ENCODE measurements at places on chromosomes 6 and 20. TPM values are rescaled to one million over a fixed set of nuclear protein-coding genes. Genes with fewer than 3 reads are reported as not detected.
A peak's percentile ranks its signal among the peaks of the same experiment; 100 is the strongest.

The EPHA7 gene
- not detected for total RNA-seq

- peak; percentile 82 for DNase-seq
Observed at GRCh38 chr6:119148098-119148824, 69.8 kb upstream of the FAM184A start.

DNA sequence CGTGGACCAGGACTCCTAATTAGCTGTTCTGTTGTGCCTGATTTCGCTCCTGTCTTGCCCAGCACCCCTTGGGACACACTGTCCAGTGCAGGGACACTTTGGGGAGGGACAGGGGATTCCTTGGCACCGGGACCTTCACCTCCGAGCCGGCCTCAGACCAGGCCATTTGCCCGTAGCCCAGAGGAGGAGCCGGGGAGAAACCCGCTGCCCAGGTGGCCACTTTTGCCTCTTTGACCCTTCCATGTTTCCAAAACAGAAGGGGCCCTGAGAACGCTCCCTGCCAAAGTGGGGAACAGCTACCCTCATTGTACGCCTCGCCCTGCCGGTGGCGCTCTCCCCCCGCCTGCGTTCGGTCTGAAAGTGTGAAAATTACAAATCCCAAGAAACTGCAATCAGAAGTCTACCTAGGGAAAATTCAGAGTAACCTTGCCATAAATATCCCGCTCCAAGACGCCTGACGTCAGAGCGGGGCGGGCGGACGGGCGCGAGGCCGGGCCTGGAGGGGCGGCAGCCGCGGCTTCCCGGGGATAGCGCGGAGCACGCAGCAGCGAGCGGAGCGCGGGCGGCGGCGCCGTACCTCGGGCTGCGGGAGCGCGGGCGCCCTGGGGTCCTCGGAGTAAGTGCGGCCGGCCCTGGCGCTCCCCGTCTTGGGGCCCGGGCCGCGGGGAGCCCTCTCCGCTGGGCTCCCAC lies at the start of gene DAAM2:
Gene DAAM2, plus strand, starts transcription at position 527 of the 690 bp plus-strand sequence. CDS start 63,927 bp downstream, outside the sequence.
- peak; percentile 8 for DNase-seq

DNA sequence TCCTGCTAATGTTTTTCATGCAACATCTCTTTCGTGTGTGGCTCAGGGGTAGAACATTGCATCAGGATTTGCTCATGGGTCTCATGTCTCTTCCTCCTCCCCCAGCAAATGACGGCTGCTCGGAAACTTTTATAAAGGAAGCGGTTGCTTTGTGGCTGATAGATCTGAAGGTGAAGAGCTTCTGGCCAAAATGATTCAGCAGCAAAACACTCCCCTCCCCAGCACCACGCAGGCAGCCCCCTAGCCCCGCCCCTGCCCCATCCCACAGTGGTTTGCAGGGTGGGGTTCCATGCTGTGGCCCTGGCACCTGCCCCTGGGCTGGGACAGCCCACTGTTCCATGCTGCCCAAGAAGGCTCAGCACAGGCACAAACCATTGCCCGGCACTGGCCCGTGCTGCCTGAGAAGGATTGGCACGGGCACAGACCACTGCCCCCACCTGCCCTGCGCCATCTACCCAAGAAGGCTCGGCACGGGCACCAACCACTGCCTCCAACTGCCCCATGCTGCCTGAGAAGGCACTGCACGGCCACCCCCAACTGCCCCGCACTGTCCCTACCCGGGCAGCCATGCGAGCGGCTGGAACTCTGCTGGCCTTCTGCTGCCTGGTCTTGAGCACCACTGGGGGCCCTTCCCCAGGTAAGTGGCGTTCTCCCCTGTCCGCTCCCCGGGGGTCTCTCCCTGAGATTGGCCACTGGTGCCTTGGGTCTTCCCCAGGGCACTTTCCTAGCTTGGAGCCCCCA lies at the start of gene CST7:
Gene CST7, plus strand, starts transcription at position 331 of the 741 bp plus-strand sequence. Its CDS starts 237 bp downstream, at position 568.
- no peak for DNase-seq

The GABRR2 gene
- not detected for total RNA-seq

GRCh38 chr6:113287396-113287795 lies 569.7 kb upstream of the MARCKS start:
- no peak for DNase-seq

The LINC00237 gene
- total RNA-seq = not detected

The PRRT1 gene
- total RNA-seq = 0.17 TPM

DNA sequence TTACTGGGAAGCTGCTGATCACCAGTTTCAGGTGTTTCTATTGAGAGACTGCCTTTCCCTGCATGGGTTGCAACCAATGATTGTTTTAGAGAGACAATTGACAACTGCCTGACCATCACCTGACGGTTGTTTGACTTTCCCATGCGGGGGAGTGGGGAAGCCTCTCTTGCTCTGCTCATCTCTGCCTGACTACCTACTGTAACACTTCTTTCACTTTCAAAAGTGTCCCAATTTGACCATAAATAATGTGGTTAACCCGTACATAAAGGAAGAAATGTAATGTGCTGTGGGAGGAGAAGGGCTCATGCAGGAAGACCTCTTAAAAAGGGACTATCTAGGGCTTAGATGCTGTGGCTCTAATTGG lies 122.1 kb upstream of the PHACTR1 start:
- no peak for DNase-seq

- DNase-seq = no peak
Observed at GRCh38 chr20:58352468-58352867, 36.6 kb upstream of the VAPB start.

The SPEF1 gene
- 0.32 TPM for total RNA-seq

- no peak for DNase-seq
Observed at GRCh38 chr20:51380401-51381385, 161.8 kb downstream of the NFATC2 start.

The NHLRC1 gene
- not detected for total RNA-seq

GRCh38 chr6:456358-456867 lies 64.9 kb downstream of the IRF4 start:
- DNase-seq = no peak

- DNase-seq = no peak
Observed at GRCh38 chr20:47154089-47154488, 202.4 kb downstream of the ZMYND8 start.

- DNase-seq = no peak
Observed at GRCh38 chr20:23868321-23868720, 11.2 kb downstream of the CST5 start.

DNA sequence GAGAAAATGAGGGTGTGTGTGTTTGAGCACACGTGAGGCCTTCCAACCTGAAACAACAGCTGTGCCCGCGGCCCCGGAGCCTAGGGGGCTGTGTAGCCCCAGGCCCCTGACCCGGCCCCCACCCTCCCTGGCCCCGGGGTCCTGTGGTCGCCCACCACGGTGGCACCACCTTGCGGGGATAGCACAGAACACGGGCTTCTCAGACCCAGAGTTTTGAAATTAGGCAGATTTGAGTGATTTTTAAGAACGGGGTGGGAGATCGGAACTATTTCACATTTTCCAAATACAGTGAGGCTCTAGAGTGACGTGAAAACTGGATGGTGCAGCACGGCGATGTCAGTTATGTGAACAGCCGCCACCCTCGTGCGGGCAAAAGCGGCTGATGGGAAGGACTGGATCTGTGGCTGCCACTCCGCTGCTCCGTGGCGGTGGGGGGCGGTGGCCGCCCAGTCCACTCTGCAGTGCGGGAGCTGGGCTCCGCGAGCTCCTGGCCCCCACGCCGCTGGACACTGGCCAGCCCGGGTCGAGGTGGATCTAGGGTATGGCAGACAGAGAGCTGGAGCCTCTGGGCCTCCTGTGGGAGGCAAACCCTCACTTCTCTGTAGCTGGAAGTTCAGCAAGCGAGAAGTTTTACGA lies 17.3 kb upstream of the BHLHE23 start:
- no peak for DNase-seq

The SLC9A8 gene
- total RNA-seq = 16.5 TPM

DNA sequence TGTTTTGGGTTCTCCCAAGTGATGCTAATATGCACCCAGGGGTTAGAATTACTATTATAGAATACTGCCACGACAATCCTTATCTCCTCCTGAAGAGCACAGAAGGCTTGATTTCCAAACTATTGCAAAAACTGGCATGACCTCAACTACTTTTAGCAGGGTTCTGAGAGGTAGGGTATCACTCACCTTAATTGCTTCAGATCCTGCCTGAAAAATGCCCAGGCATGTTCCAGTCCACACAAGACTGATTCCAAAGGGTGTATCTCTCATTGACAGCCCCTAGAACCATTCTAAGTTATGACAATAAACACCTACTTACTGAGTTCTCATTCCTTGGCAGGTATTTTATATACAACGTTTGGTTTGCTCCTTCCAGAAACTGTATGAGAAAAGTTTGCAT lies 5.0 kb upstream of the DSE start:
- DNase-seq = peak; percentile 42

- no peak for DNase-seq
Observed at GRCh38 chr6:167103041-167103891, 19.6 kb upstream of the CCR6 start.

The OGFRL1 gene
- 70.8 TPM for total RNA-seq

GRCh38 chr20:37540001-37540400 lies 12.3 kb upstream of the BLCAP start:
- DNase-seq = no peak

DNA sequence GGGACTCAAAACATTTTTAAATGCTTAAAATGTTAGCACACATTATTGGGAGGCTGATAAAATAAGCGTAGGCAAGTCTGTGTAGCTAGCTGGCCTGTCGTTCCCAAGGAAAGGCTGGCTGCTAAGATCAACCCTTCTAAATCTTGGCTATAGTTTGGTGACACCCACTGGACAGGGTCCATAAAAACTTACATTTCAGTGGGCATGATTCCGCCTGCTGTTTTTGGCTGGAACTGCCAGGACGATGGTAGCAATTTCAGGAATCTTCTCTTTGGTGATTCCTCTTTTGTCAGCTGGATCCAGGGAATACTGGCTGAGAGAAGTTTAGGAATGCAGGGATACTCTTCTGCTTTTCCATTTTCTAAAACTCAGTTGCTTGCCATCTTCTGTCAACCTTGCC lies 162.2 kb downstream of the NKAIN2 start:
- peak; percentile 48 for DNase-seq

DNA sequence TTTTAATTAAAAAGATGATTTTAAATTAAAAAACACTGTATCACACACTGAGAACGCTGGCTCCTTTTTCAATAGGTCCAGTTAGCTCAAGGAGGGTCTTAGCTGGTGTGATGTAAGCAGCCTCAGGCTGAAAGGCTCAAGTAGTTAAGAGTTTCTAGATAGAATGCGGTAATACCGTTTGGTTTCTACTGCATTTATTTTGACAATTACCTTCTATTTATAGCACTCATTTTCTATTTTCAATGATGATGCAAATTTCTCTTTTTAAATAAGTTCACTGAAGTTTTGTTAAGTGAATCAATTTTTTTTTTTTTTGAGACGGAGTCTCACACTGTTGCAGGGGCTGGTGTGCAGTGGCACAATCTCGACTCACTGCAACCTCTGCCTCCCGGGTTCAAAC lies 87.1 kb downstream of the PREX1 start:
- DNase-seq = no peak

DNA sequence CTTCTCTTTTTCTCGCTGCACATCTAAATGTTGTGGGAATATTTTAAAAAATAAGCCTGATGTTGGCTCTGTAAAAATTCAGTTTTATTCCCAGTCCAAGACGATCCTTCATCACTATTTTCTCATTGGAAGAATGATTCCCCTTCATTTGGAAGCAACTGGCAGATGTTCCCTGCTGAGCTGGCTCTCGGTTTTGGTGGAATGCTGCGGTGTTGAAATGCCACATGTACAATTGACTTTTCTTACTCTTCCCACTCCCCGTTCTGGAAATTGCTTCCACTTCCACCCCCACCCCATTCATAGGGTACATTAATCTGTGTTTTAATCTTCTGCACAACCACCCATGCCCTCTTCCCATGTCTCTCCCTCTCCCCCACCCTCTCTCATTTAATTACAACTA lies 496.3 kb upstream of the MAP3K7 start:
- no peak for DNase-seq

GRCh38 chr6:170094686-170095272 lies 196.1 kb downstream of the DLL1 start:
- no peak for DNase-seq

DNA sequence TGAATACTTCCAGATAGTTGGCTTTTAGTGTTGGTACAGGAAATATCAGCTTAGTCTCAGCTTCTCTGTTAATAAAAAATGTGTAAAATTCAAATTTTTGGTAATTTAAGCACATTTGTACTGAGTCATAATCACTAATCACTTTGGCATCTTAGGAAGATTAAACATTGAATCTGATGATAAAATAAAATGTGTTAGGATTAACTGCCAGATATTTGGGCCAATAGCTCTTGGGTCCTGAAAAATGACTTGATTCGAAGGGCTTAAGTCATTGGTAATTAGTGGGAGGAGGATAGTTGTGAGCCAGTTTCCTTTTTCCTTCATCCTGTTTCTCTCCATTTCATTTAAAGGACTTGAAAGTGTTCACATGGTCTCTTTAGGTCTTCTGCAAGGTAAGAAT lies 426.1 kb downstream of the RFPL4B start:
- no peak for DNase-seq

DNA sequence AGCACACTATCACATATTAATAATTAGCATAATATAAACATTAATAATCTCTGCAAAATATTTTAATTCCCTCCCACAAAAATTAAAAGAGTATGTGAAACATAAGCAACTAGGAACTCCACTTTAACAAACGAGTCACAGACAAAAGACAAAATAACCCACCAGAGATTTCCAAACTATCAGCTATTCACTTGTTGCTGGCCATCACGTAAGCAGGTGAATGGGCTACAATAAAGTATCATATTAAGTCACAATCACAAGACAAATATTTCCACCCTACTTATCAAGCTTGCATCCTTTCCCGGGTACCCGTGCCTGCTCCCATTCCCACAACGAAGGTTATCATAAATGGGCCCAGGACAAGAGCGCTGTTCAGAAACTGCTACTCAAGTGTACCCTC lies 2.5 kb downstream of the HDAC2 start:
- DNase-seq = no peak

- DNase-seq = no peak
Observed at GRCh38 chr20:40325006-40325568, 363.9 kb downstream of the MAFB start.

The NCOA7 gene
- total RNA-seq = 52.3 TPM

DNA sequence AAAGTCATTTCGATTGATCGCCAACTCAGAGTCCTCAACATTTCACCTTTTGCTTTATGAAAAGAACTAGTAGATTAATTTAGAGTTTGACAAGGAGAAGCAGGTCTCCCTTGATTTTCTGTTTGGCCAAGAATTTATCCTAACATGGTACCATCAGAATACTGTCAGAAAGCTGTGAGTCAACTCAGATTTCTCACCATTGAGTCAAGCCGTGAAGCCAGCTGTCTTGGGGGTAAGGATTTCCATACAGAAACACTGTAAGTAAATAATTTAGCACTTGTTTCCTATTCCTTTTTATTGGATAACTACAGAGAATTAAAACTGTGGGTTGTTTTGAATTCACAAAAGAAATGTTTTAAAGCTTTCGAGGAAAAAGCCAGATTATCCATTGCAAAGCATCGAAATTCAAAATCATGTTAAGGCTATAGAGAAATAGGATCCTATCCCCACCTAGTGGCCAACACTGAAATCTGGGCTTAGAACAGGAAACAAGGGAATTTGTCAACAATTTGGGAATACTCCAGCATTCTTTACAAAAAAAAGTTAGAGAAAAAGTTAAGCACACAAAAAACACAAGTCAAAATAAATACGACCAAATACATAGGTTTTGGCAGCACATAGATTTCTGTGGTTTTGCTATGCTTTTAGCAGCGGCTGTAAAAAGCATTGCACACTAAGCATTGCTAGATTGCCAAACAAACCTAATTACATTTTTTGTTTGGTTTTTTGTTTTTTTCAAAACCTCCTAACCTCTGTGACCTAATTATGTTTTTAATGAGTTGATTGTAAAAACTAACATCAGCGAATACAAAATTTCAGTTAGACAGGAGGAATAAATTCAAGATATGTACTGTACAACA lies 44.2 kb downstream of the COL11A2 start:
- DNase-seq = peak; percentile 58

GRCh38 chr20:44513871-44514270 lies 8.0 kb downstream of the SERINC3 start:
- no peak for DNase-seq

All from MCF 10A (cell line).